ENCODE measurements at places on chromosomes 4 and X.
A peak's percentile ranks its signal among the peaks of the same experiment; 100 is the strongest.

DNA sequence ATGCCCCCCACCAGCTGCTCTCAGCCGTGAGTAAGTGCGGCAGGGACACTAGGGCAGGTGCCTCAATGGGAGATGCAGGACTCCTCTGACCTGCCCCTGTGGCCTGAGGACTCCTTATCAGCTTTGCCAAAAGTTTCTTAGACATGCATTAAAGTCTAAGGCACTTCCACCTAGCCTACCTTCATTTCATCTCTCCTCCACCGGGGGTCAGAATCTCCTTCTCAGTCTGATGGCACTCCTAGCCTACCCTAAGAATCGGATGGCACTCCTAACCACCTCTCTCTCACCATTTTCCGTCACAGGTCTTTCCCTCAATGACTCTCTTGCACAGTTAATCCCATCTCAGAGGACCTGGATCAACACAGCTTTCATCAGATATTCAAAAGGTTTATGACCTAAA lies 85.9 kb downstream of the OTC start:
- DNase-seq: no peak

- DNase-seq: no peak
Observed at GRCh38 chr4:99847362-99847976, 30.8 kb downstream of the DAPP1 start.

GRCh38 chr4:182105416-182105815 lies 137.8 kb upstream of the TENM3 start:
- no peak for DNase-seq

GRCh38 chrX:16063921-16064320 lies 59.4 kb upstream of the GRPR start:
- no peak for DNase-seq

DNA sequence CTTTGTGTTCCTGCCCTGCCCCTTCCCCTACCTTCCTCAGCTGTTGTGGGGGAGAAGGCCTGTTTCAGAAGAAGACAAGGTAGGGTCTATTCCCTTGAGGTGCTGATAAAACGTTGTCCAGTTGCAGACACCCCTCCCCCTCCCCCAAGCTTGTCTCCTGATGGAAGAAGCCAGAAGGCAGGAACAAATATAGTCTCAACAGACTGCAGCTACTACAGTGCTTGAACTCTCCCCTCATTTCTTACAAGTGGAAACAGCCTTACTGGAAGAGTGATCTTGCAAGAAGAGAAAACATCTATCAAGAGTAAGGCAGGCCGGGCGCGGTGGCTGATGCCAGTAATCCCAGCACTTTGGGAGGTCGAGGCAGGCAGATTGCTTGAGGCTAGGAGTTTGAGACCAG lies 11.0 kb upstream of the MAP7D3 start:
- DNase-seq: no peak

- no peak for DNase-seq
Observed at GRCh38 chrX:75303795-75304194, 29.9 kb downstream of the UPRT start.

GRCh38 chr4:153728660-153729059 lies 31.2 kb downstream of the RNF175 start:
- DNase-seq: no peak

DNA sequence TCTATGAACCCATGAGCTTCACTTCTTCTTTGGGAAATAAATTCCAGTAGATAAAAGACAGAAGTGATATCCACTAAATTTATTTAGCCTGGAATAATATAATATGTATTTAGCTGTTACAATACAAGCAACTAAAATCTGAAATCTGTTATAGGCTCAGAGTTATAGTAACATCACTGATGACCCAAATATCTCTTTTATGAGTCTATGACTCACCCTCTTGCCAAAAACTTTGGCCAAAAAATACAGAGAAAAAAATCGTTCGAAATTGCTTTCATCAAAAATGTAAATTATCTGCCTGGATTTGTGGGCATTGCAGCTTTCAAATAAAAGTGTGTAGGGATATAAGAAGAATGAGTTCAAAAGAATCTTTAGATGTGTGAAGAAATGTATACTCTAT lies 89.4 kb upstream of the DKK2 start:
- DNase-seq: no peak

GRCh38 chrX:74925225-74926088 lies at the start of gene NEXMIF:
TSS of gene NEXMIF (minus strand) at chrX:74925452.
- peak; percentile 17 for DNase-seq

DNA sequence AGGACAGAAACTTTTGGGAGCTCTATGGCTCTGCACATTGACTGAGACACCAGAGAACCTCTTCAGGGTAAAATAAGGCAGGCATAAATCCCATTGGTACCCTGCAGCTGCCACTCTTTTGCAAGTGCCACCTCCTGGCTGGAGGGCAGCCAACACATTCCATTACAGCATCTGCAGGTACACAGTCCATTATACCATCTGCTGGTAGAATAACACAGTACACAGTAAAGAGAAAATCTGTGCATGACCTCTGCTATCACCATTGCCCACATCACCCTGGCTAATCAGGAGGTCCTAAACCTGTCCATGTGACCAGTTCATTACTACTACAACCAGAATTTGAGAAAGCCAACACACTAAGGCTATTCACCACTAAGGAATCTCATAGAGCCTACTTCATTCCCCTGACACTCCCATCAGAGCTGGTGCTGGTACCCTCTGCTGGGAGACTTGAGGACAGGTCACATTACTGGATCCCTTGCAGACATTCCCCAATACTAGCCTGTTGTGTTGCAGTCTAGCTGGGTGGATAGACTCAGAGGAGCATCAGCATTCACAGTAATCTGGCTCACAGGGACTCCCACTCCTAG lies 176.2 kb upstream of the TACR3 start:
- no peak for DNase-seq

DNA sequence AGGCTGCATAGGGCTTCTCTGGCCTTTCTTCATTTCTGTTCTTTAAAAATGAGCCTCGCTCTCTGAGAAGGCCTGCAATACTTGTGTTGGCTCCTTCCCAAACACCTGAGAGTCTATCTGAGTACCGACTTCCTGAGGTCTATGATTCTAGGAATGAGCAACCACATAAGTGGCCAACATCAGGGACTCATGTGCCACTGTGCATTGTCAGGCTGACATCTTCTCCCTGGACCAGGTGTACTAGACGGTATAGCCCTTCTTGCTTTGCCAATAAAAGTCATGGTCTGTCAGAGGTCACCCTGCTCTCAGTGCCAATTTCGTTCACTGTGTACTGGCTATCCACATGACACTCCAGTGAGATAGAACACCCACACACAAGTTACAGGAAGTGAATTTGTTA lies 67.4 kb upstream of the EPHA5 start:
- DNase-seq: no peak

- no peak for DNase-seq
Observed at GRCh38 chr4:48589098-48589445, 99.0 kb downstream of the ZAR1 start.

DNA sequence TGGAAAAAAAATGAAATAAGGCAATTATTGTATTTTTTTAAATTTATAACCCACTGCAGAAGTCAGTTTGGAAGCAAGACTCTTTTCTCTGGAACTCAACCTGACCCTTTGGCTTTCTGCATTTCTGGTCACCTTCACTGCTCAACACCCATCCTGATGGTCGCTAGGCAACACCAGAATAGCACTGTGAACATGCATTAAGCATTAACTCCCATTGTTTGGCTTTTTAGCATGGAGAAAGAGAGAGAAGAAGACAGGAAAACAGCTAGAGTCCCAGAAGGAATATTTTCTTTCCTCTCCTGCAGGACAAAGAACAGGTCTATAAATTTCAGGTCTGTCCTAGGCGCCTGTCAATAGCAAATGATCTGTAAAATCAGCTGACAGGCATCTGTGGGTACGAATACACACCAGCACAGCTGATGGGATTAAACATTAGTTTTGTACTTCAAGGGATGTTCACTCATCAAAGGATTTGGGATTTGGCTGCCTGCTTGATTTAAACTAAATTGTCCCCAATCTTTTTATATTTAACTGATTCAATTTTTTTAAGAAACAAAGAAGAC lies 137.2 kb upstream of the ETNPPL start:
- DNase-seq: no peak

- DNase-seq: peak; percentile 29
Observed at GRCh38 chr4:80335554-80336358, at the start of gene CFAP299. TSS of gene CFAP299 (plus strand) at chr4:80335730.

- no peak for DNase-seq
Observed at GRCh38 chr4:7411896-7412553, 22.7 kb downstream of the PSAPL1 start.

GRCh38 chr4:179352221-179352620 lies 1910.0 kb upstream of the AGA start:
- no peak for DNase-seq
